ENCODE measurements at places on chromosomes 11 and 22.

GRCh38 chr11:46611526-46612304 is 5.3 kb downstream of the HARBI1 start:
- no peak overlapping the region for H3K4me3 ChIP-seq
- H3K27ac ChIP-seq, result no peak overlapping the region
- peaks cover 7% of the 10 kb centered on the region for H3K4me1 ChIP-seq
- no peaks in the 10 kb centered on the region for H3K36me3 ChIP-seq
- no peaks in the 10 kb centered on the region for H3K27me3 ChIP-seq

DNA sequence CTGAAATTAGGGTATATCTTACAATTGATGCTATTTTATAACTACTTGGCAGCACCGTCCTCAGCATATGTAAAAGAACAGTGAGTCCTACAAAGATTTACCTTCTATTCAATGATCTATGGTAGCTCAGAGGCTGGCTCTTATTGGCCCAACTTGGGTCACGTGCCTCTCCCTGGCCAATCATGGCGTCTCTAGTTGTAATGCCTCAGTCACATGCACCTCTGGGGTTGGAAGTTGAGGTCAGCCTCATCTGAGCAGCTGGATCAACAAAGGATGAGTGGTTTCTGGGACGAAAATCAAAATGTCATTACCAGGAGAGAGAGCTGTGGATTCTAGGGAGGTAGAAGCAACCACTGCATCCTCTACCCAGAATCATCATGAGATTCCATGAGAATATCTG is 22.9 kb upstream of the ASPHD2 start:
- H3K27ac ChIP-seq, result no peak overlapping the region
- no peaks in the 10 kb centered on the region for H3K36me3 ChIP-seq
- peaks cover 13% of the 10 kb centered on the region for H3K27me3 ChIP-seq
- DNase-seq, result no peak
- H3K4me3 ChIP-seq, result no peak overlapping the region

DNA sequence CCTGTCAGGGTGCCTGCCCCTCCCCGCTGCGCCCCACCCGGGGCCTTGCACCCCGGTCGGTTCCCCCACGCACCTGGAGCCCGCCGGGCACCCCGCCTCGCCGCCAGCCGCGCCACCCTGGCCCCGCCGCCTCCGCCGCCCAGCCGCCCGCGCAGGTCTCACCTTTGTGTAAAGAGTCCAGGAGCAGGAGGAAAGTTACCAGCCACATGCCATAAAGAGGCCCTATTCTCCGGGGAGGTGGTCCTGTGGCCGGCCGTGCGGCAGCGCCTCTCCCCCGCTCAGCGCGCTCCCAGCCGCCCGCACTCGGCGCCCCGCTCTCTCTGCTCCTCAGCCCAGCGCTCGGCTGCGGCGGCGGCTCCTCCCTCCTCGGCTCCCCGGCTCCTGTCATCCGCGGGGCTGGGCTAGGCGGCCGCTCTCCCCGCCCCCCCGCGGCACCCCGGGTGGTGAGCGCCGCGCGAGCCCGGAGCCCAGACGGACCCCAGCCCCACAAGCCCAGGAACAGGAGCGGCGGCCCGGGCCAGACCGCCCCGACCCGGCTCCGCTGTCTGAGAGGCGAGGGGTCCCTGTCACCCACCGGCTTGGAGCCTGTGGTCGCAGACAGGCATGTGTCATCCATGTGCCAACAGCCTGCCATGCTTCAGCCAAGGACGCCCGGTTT is at the start of gene DSCAML1:
DSCAML1 (minus strand) TSS at position 345 of the 658 bp plus-strand sequence; CDS start at position 208, 137 bp downstream.
- DNase-seq, result no peak
- peak within 1 kb of the TSS; percentile 71 for H3K4me3 ChIP-seq
- H3K4me1 ChIP-seq, result peaks cover 6% of the 10 kb centered on the region

- H3K4me3 ChIP-seq, result no peak overlapping the region
- no peaks in the 10 kb centered on the region for H3K36me3 ChIP-seq
- H3K27me3 ChIP-seq, result no peaks in the 10 kb centered on the region
- DNase-seq, result no peak
- no peak overlapping the region for H3K27ac ChIP-seq
- no peaks in the 10 kb centered on the region for H3K4me1 ChIP-seq
These were observed 67.8 kb upstream of the LIN7C start for GRCh38 chr11:27574342-27574741.

DNA sequence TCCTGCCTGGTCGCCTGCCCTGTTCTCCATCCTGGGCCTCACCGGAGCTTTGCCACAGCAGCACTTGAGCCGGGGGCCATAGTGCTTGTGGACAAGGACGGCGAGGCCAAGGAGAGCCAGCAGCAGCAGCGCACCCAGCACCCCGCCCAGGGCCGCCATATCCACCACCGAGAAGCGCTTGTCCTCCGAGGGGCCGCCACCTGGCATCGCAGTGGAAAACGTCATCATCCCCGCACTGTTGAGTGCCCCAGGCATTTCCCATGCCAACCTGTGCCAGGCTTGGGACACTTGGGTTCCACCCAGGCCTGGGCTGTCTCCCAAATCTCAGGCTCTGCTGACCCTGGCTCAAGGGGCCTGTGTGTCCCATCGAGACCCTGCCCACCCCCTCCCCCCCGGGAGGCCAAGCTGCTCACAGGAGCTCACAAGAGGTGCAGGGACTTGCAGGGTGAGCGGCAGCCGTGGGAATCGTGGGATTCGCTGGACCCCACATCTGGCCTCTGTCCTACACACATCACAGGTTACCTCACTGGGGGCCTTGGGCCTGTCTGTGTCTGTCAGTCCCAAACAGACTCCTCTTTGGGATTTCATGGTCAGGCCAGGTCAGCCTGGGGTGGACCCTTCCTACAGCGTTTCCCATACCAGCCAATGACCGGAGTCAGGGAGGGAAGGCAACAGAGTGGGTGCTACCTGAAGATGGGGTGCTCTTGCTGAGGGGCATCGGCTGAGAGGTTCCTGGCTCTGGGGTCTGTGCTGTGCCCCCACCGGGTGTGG is 2.3 kb upstream of the IRF7 start:
- H3K4me3 ChIP-seq, result no peak overlapping the region
- H3K27me3 ChIP-seq, result peaks cover under 1% of the 10 kb centered on the region
- peaks cover under 1% of the 10 kb centered on the region for H3K36me3 ChIP-seq
- H3K27ac ChIP-seq, result no peak overlapping the region

DNA sequence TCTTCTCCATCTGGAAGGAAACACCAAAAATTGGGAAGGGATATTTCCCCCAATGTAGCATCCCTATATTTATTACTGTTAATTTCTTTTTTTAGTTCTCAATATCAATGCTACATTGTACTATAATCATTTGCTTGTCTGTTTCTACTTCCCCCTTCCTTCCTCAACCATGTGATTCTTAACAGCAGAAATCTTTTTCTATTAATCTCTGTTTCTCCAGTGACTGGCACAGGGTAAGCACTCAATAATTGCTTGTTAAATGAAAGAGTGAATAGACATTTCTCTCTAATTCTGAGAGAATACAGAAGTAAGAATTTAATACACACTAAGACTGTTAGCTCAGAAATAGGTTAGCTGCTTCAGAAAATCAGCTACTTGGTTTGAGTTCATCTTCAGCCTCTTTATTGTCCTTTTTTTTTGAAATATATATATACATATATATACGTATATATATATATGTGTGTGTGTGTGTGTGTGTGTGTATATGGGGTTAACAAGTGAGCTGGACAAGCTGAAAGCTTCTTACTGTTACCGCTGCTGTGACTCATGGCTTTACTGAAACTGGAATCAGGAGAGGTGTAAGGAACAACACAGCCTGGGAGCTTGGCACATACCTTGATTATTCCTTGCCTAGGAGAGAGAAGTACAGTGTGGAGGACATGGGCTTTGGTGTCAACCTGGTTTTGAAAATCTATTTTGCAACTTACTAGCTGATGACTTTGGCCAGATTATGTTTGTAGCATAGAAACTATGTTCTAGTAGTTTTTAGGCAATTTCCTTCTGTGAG is 26.2 kb upstream of the PDE3B start:
- H3K36me3 ChIP-seq, result no peaks in the 10 kb centered on the region
- no peak overlapping the region for H3K4me3 ChIP-seq
- DNase-seq, result no peak
- H3K4me1 ChIP-seq, result peaks cover 5% of the 10 kb centered on the region
- H3K27ac ChIP-seq, result no peak overlapping the region

- H3K27ac ChIP-seq, result peak overlapping the region; percentile 36
- DNase-seq, result no peak
- no peak overlapping the region for H3K4me3 ChIP-seq
- peaks cover 35% of the 10 kb centered on the region for H3K4me1 ChIP-seq
- H3K27me3 ChIP-seq, result no peaks in the 10 kb centered on the region
- H3K36me3 ChIP-seq, result no peaks in the 10 kb centered on the region
These were observed 37.4 kb downstream of the PACSIN2 start for GRCh38 chr22:42977569-42977968.

- DNase-seq, result no peak
- peak overlapping the region; percentile 92 for H3K27ac ChIP-seq
- H3K27me3 ChIP-seq, result no peaks in the 10 kb centered on the region
These were observed 2.1 kb downstream of the WEE1 start for GRCh38 chr11:9575260-9576240.

DNA sequence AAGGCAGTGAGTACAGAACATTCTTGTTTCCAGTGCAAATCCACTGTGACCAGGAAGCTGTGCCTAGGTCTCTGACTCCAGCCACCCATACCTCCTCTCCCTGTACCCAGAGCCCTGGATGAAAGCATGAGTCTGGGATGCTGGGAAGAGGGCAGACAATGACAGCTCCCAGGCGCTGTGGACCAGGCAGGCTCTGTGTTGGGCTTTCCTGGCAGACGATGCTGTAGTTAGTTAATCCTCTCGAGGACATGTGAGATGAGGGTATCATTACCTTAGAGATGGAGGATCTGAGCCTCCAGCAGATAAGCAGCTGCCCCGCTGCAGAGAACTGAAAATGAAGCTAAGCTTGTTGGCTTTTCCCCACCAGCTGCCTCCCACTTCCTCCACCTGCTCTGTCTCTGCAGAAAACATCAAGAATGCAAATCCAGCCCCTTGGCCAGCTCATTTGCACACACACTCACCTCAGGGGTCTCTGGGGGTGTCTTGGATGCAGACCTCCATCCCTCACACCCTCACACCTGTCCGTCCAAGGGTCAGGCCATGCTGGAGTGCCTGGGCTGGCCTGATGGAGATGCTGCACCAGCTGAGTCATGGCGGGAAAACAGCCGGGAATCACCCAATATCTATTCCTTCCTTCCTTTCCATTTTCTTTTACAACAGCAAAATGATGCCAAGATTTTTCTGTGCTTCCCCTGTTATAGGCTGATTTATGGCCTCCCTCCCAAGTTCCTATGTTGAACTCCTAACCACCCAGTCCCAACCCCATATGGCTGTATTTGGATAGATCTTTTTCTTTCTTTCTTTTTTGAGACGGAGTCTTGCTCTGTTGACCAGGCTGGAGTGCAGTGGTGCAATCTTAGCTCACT is 94.9 kb upstream of the SEPTIN5 start:
- peaks cover 40% of the 10 kb centered on the region for H3K4me1 ChIP-seq
- H3K36me3 ChIP-seq, result no peaks in the 10 kb centered on the region
- peak overlapping the region; percentile 63 for H3K4me3 ChIP-seq
- no peak for DNase-seq
- peaks cover 7% of the 10 kb centered on the region for H3K27me3 ChIP-seq
- no peak overlapping the region for H3K27ac ChIP-seq

GRCh38 chr11:47101406-47101805 is 75.3 kb downstream of the ARFGAP2 start:
- no peak overlapping the region for H3K4me3 ChIP-seq
- H3K27me3 ChIP-seq, result no peaks in the 10 kb centered on the region
- no peaks in the 10 kb centered on the region for H3K4me1 ChIP-seq
- no peak for DNase-seq

- no peak overlapping the region for H3K4me3 ChIP-seq
- no peaks in the 10 kb centered on the region for H3K4me1 ChIP-seq
- H3K36me3 ChIP-seq, result no peaks in the 10 kb centered on the region
- H3K27me3 ChIP-seq, result peaks cover 17% of the 10 kb centered on the region
These were observed 12.6 kb upstream of the FJX1 start for GRCh38 chr11:35605706-35606105.

GRCh38 chr11:92978271-92979111 is 9.0 kb downstream of the MTNR1B start:
- no peak for DNase-seq
- no peaks in the 10 kb centered on the region for H3K4me1 ChIP-seq
- no peaks in the 10 kb centered on the region for H3K36me3 ChIP-seq

DNA sequence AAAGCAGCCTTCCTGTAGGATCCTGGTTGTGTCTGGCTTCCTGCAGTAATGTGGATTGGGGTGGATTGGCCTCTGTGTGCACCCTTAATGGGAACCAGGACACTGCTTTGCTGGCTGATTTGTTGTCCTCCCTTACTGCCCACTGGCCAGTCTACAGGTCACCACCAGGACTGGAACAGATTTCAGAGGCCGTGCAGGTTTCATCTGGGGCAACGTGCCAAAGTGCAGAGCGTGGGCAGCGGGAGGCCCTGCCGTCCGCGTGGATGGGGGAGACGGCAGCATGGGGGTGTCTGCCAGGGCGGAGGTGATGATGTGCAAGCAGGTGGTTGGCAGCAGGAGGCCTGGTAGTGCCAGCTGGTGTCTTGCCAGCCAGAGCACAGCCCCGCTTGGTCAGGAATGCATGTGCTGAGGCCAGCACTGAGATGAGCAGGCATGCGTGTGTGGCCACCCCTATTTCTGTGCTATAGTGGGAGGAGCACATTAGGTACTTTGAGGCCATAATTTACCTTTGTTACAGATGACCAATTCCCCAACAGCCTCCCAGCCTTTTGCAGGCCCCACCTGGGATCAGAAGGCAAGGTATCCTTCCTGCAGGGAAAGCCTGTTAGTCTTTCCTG is 24.3 kb downstream of the BCR start:
- DNase-seq, result no peak
- H3K4me1 ChIP-seq, result peaks cover 21% of the 10 kb centered on the region
- H3K27ac ChIP-seq, result no peak overlapping the region
- no peak overlapping the region for H3K4me3 ChIP-seq
- peaks cover 7% of the 10 kb centered on the region for H3K36me3 ChIP-seq

GRCh38 chr11:26778000-26778757 is 56.3 kb upstream of the SLC5A12 start:
- no peaks in the 10 kb centered on the region for H3K36me3 ChIP-seq
- H3K4me1 ChIP-seq, result no peaks in the 10 kb centered on the region
- H3K27ac ChIP-seq, result no peak overlapping the region
- no peak overlapping the region for H3K4me3 ChIP-seq
- no peaks in the 10 kb centered on the region for H3K27me3 ChIP-seq
